CD4-positive, alpha-beta T cell (primary cell): ENCODE measurements at places on chromosomes 4 and X.

GRCh38 chrX:109281483-109282275, 200.2 kb downstream of the GUCY2F start:
- no peak for DNase-seq

DNA sequence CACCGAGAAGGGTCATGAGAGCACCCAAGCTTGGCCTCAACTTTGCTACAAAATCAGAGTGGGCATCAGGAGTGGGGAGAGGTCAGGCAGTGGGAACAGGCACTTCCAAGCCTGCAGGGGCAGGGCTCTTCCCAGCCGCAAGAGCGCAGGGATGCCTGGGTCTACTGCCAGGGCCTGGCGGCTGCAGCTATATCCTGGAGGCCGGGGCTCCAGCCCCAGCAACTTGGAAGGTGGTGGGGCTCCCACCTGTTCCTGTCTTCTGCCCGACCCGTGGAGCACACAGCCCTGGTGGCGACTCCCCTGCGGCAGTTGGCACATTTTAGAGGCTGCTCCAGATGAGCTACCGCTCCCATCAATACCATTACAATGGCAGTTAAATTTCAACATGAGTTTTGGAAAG, 607.0 kb downstream of the TRAM1L1 start:
- no peak for DNase-seq

DNA sequence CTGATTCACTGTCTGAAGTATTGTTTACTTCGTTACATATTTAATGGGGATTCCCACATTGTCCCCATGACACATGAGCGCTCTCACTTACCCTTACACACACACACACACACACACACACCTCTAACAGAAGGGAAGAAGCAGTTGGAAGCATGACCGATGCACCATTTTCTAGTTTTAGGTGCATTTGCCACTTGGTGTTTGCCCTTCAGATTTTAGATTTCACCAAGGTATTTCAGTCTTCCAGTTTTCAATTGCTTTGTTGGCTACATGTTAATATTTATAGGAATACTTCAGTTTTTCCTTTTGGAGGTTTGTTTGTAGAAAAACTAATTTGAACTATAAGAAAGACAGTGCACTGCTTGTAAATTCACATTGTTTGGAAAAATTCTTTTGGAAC, 3.1 kb downstream of the POU4F2 start:
- no peak for DNase-seq

DNA sequence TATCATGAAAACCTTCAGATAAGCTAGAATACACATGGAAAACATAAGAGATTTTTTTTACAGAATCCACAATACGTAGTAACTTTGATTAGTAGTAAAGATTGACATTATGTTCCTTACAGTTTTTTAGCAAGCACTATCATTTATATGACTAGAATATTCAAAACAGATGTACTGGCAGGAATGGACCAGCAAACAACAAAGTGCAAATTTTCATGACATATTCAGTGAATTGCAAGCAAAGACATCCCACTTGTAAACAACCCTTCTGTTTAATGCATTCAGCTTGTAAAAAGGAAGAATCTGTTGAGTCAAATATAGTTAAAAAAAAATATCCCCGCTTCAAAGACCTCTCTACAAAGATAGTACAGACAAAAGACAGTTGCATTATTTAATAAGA, 403.7 kb upstream of the TRAM1L1 start:
- no peak for DNase-seq

- DNase-seq: no peak
Measured at GRCh38 chrX:71542825-71543224, 9.9 kb downstream of the OGT start.

DNA sequence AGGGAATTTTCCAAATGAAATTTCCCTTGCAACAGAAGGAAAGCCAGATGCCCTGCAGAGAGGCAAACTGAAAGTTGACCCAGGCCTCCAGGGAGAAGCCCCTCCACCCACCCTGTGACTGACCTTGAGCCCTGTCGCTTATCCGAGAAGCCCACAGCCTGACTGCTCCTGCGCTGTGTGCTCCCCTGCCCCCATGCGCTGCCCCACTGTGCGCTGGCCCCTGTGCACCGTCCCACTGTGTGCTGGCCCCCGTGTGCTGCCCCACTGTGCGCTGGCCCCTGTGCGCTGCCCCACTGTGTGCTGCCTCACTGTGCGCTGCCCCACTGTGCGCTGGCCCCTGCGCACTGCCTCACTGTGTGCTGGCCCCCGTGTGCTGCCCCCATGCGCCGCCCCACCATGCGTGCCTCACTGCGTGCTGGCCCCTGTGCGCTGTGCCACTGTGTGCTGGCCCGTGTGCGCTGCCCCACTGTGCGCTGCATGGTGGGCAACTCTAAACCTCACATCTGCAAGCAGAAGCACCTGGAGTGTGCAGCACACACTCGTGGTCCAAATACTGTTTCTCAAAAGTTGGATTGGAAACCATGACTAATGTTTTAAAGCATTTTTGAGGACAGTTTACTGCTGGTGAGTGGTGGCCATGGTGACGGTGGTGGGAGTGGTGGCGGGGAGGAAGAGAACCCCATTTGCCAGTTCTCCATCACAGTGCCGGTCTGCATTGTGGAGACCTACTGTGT, 8.3 kb upstream of the GRPEL1 start:
- no peak for DNase-seq

- DNase-seq: peak; percentile 88
Measured at GRCh38 chrX:154804957-154805695, at the start of gene MPP1. TSS of gene MPP1 (minus strand) at chrX:154805485. CDS start at chrX:154805373, 112 bp downstream.

DNA sequence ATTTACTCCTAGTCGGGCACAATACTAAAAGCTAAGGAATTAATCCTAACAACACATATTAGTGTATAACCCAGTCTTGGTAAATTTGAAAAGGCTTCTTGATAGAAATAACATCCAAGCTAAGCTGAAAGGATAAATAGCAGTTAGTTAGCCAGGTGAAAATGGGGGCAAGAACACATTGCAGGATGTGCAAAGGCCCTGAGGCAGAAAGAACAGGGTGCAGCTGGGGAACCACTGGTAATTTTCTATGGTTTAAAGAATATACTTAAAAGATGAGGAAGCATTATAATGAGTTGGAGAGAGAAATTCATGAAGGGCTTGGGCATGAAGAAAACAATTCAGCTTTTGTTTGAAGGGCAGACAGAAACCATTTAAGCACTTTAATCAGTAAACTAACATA, 689.0 kb downstream of the ADGRL3 start:
- no peak for DNase-seq

DNA sequence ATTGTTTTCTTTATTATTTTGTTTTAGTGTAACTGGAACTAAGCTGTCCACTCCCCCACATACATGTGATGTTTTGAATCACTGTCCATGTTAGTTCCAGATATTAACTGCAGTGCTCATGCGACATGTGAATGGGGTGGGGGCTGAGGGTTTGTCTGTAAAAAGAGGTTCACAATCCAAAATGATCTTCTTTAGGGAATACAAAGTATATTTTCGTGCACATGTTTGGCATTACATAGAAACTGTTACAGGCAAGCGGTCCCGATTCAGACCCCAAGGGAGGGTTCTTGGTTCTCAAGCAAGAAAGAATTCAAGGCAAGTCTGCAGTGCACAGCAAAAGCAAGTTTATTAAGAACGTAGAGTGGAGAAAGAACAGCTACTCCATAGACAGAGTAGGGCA, 296.5 kb upstream of the CLNK start:
- no peak for DNase-seq

- no peak for DNase-seq
Measured at GRCh38 chr4:41155194-41155830, 59.0 kb downstream of the APBB2 start.

GRCh38 chr4:28523681-28524190, 1663.1 kb downstream of the STIM2 start:
- DNase-seq: no peak

DNA sequence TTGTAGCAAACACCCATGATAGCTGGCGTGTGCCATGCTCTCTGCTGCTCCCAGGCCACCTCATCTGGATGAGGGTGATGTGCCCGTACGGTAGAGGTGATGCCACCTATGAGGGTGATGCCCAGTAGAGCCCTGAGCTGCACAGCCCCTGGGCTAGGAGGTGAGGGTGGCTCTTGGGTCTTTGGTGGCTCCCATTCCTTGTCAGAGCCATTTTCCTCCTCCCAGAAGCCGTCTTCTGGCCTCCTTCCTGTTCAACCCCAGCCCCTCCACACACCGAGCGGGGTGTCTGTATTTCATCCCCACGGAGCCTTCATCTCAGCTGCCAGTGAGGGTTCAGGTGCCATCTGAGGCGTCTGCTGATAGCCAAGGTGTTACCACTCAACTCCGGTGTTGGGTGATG, 12.0 kb upstream of the TNIP2 start:
- no peak for DNase-seq

- DNase-seq: no peak
Measured at GRCh38 chrX:139094671-139095592, 383.4 kb upstream of the FGF13 start.

- no peak for DNase-seq
Measured at GRCh38 chr4:6983544-6984142, 59.5 kb upstream of the TADA2B start.

DNA sequence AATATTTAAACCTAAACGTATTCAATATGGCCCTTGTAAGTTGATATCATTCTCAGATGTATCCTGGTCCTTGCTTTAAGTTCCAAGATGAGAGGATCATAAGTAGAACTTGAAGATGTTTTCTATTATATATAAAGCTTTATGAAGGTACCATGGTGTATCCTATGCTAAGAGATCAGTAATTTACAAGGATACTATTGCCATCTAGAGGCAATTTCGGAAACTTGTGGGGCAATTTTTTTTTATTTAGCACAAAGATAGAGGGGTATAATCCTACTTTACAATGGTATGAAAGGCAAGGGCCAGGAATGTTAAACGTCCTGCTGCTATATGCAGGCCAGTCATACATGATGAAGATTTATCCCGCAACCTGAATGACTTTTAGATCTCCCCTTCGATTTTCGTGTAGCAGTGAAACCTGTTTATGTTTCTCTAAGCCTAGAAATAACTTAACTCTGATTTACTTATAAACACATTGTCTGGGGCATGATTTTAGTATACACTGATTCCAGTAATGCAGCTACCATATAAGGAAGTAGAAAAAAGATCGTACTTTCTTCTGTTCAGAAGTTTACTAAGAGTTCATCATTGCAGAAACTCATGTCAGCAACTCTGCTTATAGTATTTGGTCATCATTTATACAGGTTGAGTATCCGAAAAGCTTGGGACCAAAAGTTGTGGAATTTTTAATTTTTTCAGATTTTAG, 2.6 kb downstream of the SLC25A31 start:
- DNase-seq: no peak

DNA sequence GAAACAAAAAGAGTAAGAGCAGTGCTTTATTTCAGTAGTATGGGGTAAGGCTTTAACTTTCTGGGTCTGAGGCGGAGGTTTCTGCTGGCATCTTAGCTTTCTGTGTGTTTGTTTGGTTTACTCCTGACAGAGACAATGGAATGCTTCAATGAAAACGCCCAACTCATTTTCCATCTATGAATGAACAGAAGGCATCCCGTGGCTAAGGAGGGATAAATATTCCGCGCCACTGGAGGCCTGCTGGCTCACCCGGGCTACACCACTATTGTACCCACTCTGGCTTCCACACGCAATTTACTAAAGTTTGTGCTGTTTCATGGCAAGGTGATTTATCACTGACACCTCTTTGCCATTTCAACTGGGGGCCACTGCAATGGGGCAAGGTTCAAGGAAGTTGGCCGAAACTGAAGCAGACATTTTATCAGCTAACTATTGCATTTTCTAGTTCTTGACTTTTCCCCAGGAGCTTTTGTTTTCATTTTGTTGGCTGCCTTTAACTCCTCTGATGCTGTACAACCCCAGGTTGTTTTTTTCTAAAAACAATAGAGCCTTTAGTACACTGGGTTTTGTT, 32.8 kb upstream of the PPARGC1A start:
- no peak for DNase-seq

DNA sequence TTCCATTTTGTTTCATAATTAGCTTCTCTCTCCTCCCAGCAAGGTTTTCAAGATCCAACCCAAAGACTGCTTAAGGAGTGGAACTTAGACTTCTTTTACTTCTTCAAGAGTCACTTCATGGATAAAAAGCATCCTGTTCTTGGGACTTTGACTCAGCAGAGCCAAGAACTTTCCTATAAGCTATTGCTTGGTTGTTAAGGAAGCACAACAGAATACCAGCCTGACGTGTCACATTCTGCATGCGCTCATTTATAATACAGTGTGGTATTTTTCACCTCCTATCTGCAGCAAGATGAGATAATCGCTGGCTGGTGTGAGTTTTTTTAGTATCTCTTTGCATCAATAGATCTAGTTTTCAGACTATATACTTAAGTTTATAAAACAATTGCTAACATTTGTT, 152.1 kb downstream of the PALLD start:
- no peak for DNase-seq

- DNase-seq: no peak
Measured at GRCh38 chrX:103417370-103417769, 41.0 kb downstream of the BEX3 start.

- DNase-seq: no peak
Measured at GRCh38 chr4:159463235-159463634, 360.4 kb downstream of the RAPGEF2 start.

DNA sequence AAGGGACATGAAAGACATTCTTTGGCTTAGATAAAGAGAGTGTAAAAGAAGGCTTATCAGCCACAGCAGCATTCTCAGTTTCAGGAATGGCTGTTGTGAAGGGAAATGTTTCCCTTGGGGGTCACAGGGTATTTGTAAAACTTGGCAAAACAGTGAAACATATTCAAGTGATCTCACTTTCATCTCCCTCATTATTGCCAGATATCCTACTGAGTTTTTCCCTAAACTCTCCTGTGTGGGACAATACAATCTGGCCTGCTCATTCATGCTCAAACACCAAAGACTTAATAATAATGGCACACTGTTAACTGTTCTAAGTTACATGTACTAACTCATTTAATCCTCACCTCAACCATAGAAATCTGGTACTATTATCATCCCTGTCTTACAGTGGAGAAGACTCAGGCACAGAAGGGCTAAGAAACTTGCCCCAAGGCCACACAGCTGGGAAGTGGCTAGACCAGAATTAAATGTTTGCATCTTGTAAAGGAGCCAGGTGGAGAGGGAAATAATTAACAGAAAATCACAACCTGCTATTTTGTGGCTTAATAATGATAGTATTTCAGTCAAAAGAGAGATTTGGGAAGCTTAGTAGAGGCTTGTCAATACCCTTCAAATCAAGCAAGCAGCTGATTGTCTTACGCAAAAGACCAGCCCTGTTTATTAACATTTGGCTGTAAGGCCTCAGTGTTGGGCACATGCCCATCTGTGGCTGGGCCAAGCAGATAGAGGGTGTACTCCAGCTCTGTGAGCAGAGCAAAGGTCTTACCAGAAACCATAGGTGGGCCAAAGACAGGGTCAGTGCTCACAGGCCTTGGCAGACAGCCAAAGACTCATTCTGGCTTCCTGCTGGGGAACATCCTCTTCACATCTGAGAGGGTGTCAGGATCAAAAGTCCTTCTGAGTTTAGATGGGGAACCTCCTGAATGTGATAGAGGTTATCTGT, 17.3 kb downstream of the SMPX start:
- DNase-seq: no peak

DNA sequence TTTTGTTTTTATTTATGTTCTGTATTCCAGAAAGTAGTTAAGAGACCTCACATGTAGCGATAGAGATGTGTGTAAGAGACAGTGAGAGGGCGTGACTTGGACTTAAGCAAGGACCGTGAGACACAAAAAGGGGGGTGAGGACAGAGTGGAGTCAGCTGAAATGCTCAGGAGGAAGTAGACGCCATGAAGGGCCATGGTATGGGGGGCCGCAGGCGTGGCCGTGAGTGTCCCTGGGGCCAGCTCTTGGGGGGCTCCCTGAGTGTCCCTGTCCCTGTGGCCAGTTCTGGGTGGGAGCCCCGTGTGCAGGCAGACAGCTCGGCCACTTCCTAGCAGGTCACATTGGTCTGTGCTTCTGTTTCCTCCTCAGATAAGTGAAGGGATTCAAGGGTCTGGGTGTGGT, 23.0 kb upstream of the MSANTD1 start:
- DNase-seq: no peak
